ENCODE measurements at places on chromosomes 16 and 17. TPM values are rescaled to one million over a fixed set of nuclear protein-coding genes. Genes with fewer than 3 reads are reported as not detected.

DNA sequence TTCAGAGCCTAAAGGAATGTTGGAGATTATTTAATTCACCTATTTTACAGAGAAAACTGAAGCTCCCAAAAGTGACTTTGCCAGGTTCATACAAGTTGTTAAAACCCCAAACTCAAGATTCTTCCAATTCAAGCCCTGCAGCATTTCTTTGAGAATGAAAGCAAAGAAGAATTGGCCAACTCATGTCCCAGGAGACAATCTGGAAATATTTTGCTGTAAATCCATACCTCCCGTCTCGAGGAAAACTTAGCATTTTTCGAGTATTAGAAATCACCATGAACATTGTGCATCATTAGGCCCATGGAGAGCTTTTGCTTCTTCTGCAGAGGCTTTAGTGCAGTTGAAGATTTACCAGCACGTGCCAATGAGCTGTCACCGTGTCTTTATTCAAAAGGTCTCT, 176.4 kb upstream of the KCNJ16 start:
- DNase-seq: no peak

GRCh38 chr16:50961952-50962351, 189.1 kb downstream of the SALL1 start:
- no peak for DNase-seq

- no peak for DNase-seq
Observed at GRCh38 chr17:61522088-61522487, 68.9 kb downstream of the NACA2 start.

DNA sequence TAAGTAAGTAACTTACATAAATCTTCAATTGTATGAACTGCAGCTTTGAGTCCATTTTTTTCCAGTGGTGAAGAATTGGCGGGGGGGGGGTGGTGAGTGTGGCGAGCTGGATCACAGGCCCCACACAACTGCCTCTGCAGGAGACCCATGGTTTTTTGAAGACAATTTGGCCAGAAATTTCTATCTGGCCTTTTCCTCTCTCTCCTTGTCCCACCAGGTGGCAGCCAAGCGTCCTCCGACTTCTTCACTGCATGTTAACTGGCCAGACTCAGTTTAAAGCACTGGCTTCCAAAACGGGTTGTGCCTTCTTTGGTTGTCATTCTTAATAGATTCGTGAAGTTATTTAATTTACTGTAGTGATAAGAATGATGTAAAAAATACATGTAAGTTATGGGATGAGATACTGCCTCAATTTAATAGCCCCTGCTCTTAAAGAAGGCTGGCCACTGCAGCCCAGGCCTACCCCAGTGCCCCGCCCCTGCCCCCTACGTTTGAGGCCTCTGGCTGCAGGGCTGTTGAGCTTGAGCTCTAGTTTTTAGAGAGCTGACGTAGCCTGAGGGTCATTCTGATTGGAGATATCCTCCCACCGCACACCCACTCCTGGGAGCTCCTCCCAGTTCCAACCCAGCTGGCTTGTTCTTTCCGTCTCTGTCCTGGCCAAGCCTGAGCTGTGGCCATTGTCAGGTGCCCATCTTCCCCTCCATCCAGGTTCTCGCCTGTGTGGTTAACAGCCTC, 36.4 kb downstream of the AKAP1 start:
- no peak for DNase-seq

DNA sequence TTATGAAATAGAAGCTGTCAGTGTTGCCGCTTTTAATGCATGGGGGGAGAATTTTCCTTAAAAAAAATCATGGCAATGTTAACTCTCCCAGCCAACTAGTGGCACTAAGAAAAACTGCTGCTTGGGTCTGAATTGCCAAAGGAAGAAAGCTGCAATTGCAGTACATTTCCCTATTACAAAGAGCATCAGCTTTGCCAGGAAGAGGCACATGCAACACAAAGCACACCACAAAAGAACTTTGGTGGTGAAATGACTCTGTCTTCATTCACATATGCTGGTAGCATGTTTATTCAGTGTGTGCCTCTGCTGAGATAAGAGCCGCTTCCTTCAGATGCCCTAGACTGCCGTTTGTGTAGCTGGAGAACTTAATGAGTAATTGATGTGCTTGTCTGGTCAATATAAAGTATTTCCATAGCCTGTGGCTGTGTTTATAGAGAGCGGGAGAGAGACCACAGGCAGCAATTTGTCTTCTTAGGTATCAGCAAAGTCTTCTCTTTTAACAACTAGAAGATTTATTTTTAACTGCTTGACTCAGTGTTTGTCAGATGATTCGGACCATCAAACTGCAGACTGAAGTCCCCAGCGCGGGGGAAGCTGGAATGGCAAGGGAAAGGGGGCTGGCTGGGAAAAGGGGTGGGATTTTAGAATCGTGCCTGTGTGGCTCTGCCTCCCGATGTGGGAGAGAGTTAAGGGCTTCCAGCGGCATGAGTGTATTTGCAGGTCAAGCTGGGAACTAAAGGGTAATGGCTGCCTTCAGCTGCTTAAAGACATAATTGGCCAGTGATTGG, 115.1 kb downstream of the MRTFB start:
- peak; percentile 85 for DNase-seq

DNA sequence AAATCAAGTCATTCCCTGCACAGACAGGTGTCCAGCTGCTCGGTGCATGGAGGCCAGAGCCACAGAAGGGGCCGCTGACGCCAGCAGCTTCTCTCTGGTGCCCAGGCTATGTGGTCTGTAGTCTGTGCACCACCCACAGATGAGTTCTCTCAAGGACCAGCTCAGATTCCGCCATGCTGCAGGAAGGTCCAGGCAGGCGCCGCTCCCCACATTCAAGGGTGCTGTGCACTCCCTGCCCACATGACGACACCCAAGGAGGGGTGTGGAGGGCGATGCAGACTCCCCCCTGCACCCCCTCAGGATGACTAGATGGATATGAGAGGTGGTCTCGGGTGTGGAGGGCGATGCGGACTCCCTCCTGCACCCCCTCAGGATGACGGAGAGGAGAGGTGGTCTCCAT, 119.0 kb downstream of the ANKRD11 start:
- no peak for DNase-seq

- no peak for DNase-seq
Observed at GRCh38 chr17:38578229-38579082, 27.3 kb downstream of the SRCIN1 start.

DNA sequence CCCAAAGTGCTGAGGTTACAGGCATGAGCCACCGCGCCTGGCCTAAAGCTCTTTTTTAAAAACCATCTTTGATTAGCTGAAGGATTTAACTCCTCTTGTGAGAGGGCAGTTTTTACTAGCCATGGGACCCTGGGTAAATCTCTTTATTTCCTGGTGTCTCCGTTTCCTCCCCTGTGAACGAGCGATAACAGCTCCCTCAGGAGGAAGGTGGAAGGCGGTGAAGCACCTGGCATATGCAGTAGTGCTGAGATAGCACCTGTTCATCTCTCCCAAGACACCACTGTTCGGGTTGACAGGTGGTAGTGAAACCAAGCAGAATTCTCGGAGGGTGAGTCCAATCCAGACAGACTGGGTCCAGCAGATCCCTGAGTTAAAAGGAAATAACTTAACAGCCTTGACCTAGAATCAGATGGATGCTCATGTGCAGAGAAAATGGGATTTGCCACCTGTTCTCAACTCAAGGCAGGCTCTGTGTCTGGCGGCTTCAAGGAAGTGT, 86.2 kb downstream of the CRISPLD2 start:
- no peak for DNase-seq

DNA sequence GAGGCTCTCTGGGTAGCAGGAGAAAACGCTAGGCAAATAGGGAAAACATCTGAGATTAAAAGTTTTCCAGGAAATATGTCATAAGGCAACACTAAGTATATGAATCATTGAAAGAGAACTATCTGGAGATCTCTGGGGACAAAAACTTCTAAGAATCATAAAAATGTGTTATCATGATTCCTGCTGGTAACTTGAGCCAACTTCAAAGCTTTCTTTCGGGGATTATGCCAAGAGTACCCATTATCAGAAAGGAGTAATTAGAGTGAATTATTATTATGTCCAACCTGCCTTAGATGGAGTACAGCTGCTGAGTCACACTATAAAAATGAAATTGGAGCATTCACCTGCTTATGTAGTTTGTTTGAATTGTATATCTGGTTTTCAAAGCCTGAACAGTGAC, 488.5 kb upstream of the SOX9 start:
- peak; percentile 49 for DNase-seq

DNA sequence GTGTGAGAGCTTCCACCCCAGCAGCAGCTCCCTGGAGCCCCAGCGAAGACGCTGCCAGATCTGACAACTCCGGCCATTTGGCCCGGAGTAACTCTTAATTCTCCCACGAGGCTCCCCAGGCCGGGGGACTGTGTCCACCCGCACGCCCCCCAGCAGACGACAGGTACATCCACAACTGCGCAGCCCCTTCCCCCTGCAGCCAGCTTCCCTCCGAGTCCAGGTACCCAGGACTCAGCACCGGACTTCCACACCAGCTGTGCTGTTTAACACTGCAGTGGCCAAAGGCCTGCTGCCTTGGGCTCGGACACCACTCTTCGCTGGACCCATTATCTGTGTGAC, 7.2 kb downstream of the SYNGR2 start:
- no peak for DNase-seq

- peak; percentile 62 for DNase-seq
Observed at GRCh38 chr17:75031972-75032719, 14.6 kb downstream of the ATP5PD start.

DNA sequence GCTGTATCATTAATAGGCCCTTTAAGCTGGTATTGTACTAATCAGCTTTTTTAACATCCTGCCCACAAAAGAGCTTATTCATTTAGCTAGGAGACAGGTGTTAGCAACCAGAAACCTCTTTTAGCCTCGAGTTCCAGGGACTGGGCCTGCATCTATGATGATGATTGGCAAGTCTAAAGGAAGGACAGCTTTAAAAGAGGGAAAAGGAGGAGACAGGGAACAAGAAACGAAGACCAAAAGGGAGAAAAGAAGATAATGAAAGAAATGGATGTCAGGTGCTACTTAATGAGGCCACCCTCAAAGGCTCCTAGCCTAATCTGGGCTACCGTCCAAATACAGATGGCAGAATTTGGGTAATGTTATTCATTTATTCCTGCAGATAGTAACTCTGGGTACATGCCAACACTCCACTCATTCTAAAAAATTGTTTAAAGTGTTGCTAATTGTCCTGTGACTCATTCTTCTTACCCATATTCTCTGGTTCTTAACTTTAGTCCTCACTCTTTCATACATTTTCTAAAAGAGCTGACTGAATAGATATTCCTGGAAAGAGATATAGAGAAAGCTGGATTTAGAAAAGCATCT, 18.7 kb upstream of the RFFL start:
- DNase-seq: no peak

GRCh38 chr17:1709971-1710806, at the start of gene TLCD2:
Gene TLCD2 (minus strand): TSS chr17:1710377. CDS start chr17:1710242, 135 bp downstream.
- no peak for DNase-seq

DNA sequence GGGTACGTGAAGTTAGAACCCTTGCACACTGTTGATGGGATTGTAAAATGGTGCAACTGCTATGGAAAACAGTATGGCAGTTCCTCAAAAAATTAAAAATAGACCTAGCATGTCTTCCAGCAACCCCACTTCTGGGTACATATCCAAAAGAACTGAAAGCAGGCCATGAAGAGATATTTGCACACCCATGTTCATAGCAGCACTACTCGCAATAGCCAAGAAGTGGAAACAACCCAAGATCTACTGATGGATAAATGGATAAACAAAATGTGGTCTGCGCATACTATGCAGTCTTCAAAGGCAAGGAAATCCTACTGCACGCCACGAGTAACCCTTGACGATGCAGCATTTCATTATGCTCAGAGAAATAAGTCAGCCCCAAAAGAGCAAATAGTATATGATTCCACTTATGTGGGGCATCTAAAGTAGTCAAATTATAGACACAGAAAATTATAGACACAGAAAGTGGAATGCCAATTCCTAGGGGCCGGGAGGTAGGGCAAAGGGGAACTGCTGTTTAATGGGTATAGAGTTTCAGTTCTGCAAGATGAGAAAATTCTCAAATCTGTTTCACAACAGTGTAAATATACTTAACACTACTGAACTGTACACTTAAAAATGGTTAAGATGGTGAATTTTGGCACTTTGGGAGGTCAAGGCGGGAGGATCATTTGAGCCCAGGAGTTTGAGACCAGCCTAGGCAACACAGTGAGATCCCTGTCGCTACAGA, 17.2 kb downstream of the CORO7 start:
- DNase-seq: no peak

DNA sequence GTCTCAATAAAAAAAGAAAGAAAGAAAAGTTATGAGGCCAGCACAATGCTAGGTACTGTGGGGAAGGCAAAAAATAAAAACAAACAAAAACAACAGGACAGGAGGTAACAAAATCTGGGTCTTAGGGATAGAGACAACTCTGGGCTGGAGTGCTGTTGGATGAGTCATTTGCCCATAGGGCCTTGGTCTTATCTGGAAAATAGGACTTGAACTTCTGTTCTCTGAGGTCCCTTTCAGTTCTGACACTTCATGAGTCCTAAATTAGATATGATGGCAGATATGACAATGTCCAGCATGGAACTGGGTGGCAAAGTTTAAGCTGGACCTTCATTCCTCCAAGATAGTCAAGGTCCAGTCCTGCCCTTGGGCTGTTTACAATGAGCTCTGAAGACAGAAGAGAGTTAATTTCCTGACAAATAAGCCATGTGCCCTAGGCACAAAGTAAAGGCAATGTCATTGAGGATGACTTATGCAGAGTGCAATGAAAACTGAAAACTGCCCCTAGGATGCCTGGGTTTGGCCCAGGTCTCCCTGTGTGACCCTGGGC, 8.9 kb upstream of the HDAC5 start:
- no peak for DNase-seq

DNA sequence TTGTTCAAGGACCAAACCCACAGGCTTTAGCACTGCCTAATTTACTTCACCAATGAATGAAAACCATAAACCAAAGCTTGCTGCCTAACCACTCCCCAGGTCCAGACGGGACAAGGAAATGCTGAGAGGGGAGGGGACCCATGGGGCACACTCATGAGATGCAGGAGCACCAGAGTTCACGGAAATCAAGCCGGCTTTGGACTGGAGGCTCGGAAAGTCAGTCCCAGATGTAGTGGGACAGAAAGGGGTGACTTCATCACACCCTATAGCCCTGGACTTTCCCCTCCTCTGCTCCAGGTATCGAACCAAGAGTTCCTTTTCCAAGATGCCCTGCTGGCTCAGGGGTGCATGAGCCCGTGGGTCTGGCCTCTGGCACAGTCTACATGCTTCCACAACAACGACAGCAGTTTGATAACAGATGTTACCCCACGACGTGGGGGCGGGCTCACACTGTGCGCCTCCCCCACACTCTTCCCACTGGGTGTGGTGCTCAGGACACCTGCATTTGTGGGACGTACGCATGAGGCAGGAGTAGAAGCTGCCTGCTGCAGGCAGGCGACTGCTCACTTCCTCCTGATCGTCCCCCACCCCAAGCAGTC, 63.2 kb downstream of the AMFR start:
- no peak for DNase-seq

GRCh38 chr17:27596096-27596495, 34.9 kb upstream of the LGALS9 start:
- no peak for DNase-seq

GRCh38 chr17:81416612-81417011, 21.4 kb downstream of the BAHCC1 start:
- no peak for DNase-seq

The SLC6A2 gene
- 0.25 TPM for polyA plus RNA-seq

The AANAT gene
- polyA plus RNA-seq: 0.21 TPM

The DLG4 gene
- 39.7 TPM for polyA plus RNA-seq

The MYH2 gene
- not detected for polyA plus RNA-seq

The CACNA1G gene
- polyA plus RNA-seq: 8.1 TPM

The WSCD1 gene
- 12.8 TPM for polyA plus RNA-seq

The ITGB4 gene
- polyA plus RNA-seq: 17.1 TPM

The MLX gene
- 38.2 TPM for polyA plus RNA-seq

The DNAI2 gene
- 0.14 TPM for polyA plus RNA-seq

The EVI2A gene
- 1.3 TPM for polyA plus RNA-seq

The TBC1D3 gene
- polyA plus RNA-seq: not detected

The KRTAP4-5 gene
- polyA plus RNA-seq: not detected

The ASIC2 gene
- 3.2 TPM for polyA plus RNA-seq

All from renal pelvis (tissue), 12 donors.